GM12878 (cell line): ENCODE measurements at places on chromosomes 4 and X. TPM values are rescaled to one million over a fixed set of nuclear protein-coding genes. Genes with fewer than 3 reads are reported as not detected.
A peak's percentile ranks its signal among the peaks of the same experiment; 100 is the strongest.

- peak; percentile 12 for DNase-seq
Measured at GRCh38 chrX:66163849-66164411, at the start of gene HEPH. Gene HEPH (plus strand): TSS chrX:66164247. CDS start chrX:66170571, 6,324 bp downstream.

Gene NXF2B
- not detected in 2 replicates for total RNA-seq

- DNase-seq = no peak
Measured at GRCh38 chr4:172630280-172630679, 538.3 kb upstream of the GALNT7 start.

- DNase-seq = no peak
Measured at GRCh38 chr4:184955116-184955515, 63.2 kb upstream of the HELT start.

Gene ZDHHC15
- 0.05 TPM in 1 of 2 replicates, not detected in the other for total RNA-seq

Gene ITM2A
- total RNA-seq = 32.8 and 36.0 TPM in 2 replicates

Gene ALB
- 22.3 and 29.0 TPM in 2 replicates for total RNA-seq
